Effector CD8-positive, alpha-beta T cell (primary cell): ENCODE measurements at places on chromosomes 12 and 14.

- no peak for DNase-seq
Observed at GRCh38 chr14:78367355-78367754, 197.2 kb downstream of the NRXN3 start.

DNA sequence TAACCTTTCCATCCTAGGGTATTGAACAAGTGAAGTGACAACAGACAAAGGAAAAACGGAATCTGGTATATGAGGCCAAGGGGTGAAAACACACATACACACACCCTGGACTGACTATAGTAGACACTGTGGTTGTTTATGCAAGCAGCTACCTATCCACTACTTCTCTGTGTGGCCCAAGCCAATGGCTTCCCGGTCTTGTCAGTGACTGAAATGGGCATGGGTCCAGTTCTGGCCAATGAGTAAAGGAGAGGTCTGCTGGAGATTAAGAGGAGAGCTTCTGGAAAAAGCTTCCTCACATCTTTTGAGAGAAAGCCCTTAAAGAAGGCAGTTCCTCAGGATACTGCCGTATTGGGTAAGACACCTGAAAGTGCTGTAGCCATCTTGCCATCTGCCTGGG, 19.3 kb downstream of the MBIP start:
- DNase-seq = no peak

DNA sequence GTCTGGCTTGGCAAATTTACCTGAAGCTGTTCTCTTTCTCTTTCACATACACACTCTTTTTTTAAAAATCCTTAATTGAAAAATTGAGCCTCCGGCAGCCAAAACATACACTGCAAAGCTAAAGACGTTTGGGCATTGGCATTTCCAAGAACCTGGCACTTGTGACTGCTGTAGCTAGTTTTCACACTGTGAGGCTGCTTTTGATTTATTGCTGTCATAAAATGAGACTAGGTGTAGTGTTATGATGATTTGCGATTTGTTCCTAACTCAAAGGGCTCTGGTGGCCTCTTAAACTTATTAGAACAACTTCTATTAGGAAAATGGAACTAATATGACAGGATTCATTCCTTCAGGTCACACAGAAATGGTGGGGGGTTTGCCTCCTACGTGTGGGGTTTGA, 377.1 kb upstream of the FAR2 start:
- DNase-seq = no peak

DNA sequence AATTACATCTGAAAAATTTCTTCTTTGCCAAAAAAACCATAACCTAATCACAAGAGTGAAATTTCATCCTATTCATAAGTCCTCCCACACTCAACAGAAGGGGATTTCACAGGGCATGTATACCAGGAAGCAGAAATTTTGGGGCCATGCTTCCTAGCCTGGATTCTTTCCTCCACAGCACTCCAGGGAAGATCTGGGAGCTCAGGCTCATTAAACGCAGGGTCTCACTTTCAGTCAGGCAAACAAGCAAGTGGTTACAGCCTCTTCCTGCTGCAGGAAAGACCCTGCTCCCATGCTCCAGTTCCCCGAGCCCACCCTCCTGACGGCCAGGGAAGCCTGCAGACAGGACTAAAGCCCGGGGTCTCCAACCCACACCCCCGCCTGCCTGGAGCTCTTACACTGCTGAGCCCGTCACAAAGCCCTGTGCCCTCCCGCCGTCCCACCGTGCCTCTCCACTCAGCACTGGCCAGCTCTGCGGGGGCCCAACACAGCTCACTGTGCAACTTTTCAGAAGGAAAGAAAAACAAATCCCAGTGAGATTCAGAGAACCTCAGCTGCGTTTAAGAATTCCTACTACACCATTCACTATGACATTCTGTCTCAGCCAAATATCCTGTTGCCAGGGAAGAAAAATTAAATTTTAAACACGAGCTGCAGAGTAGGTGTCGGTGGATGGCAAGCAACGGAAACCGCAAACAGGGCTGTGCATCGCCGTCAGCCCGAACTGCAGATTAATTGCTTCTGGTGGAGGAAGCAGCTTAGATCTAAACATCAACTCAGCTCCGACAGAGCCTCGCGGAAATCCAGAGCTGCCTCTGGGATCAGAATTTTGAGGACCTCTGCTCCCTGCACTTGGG, 106.7 kb upstream of the SFSWAP start:
- DNase-seq = no peak

GRCh38 chr12:104863296-104863948, 94.7 kb downstream of the SLC41A2 start:
- DNase-seq = no peak

GRCh38 chr12:78034025-78034424, 203.3 kb downstream of the NAV3 start:
- DNase-seq = no peak

GRCh38 chr12:52506858-52507715, 13.1 kb downstream of the KRT5 start:
- no peak for DNase-seq

- DNase-seq = no peak
Observed at GRCh38 chr12:89752341-89752740, 43.7 kb upstream of the ATP2B1 start.

DNA sequence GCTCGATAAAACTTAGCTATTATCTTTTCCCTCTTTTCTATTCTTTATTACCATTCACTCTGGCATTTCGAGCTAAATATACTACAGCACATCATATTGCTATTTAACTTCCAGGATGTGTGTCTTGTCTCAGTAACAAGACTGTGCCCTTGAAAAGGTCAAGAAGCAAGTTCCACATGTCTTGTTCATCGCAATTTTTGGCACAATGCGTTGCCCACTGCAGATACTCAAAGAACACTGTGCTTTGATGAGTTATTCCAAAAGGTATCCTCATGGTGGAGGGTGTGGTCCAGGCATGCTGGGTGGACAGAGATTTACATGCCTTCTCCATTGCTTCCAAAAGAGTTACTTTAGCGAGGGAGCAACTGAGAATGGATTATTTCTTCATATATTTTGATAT, 6.6 kb downstream of the E2F7 start:
- no peak for DNase-seq

- DNase-seq = no peak
Observed at GRCh38 chr12:18145924-18146323, 55.9 kb upstream of the RERGL start.

DNA sequence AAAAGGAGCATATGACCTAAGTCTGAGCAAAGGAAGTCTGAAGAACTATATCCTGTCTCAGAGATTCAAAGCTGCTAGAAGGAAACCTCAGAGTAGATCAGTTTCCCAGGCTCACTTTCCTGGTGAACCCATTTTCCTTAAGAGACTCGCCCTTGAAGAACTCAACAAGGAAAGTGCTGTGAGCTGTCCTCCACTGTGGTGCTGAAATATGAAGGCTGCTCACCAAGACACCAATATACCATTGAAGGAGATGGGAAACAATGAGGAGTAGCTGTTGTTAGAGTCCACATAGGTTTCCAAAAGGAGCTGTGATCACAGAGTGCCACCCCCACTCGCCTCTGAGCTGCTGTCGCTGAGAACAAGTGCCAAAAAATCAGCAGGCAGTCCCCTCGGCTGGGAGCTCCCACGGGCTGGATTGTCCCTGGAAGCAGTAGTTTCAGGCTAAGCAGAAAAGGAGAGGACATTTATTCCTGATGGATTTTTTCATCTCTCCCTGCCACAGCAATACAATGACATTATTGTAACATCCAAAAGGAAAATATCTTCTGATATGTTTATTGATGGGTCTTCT, 282.1 kb downstream of the RPS29 start:
- no peak for DNase-seq

- DNase-seq = no peak
Observed at GRCh38 chr12:85781766-85782165, 54.4 kb downstream of the RASSF9 start.

DNA sequence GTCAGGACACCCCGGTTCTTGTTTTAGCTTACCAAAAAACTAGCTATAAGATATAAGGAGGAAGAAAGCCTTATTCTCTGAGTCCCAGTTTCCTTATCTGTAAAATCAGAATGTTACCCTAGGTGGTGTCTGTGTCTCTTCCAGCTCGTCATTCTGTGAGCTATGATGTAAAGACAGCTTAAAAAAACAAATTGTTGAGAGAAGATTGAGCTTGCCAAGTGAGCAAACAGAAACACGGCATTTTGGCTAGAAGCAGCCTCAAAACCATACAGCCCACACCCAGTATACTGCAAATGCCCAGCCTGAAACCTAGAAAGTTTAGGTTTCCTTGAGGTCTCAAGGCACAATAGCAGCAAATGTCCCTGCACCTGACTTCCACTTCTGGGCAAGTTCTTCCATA, 151.4 kb downstream of the SSPN start:
- no peak for DNase-seq

GRCh38 chr14:36755756-36756155, 94.1 kb downstream of the PAX9 start:
- DNase-seq = no peak
